ENCODE measurements at places on chromosomes 1 and 21.

- DNase-seq: peak; percentile 68
These were observed 1.9 kb downstream of the TAGLN2 start for GRCh38 chr1:159923203-159924024.

DNA sequence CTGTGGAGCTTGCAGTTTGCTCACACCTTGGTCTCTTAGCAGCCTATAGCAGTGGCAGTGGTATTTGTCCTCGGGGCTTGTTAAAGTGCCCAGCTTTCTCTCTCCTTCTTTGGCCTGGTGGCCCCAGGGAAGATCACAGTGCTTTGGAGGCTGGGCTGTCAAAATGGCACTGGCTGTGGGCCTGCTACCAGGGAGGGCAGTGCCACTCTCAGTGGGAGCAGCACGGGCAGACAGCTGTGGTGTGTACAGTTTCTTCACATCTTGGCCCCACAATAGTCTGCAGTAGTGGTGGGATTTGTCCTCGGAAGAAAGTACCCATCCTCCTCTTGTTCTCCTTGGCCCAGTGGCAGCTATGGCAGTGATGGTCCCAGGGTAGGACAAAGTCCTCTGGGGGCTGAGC is 164.4 kb upstream of the GORAB start:
- DNase-seq: no peak

DNA sequence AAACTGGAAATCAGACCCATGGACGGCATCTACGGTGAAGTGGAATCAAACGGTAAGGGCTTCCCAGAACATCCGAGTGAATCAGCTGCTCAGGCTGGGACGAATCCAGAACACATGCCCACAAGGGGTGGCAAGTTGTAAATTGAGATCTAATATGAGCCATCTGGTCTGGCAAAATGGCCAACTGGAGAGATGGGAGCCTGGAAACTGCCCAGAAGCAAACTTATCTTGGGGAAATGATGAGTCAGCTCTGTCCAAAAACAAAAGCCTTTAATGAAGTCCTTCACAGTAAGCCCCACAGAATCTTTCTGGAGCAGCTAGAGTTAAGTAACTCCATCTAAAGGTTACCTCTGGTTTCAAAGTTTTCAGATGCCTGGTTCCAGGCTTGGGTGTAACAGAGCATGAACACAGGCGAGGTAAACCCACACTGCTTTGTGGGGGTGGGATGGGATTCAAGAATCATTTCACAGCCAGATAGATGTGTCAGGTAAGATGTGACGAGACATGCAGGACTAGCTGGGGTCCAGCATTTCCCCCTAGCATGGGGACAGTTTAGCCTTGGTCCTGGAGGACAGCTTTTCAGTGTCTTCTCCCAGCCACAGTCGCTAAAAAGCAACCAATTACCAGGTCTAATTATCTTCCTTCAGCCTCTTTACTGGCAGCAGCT is 10.5 kb upstream of the SRP9 start:
- peak; percentile 83 for DNase-seq

DNA sequence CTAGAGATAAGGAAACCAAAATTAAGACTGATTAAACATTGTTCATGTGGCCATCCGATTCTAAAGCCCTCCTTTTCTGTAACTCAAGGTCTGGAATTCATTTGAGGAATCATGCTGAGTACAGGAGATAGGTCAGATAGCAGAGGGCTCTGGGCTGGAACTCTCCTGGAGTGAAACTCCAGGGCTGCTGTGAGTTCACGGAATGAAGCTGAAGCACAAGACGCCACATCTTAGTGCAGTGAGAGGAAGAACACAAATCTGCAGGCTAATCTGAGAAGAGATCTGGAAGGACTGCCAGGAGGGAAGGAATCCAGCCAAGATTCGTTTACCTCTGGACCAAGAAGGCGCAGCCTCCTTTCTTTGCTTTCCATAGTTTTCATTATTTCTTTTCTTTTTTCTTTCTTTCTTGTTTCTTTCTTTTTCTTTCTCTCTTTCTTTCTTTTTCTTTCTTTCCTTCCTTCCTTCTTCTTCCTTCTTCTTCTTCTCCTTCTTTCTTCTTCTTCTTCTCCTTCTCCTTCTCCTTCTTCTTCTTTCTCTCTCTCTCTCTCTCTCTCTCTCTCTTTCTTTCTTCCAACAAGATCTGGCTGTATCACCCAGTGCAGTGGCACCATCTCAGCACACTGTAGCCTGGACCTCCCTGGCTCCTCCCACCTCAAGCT is 74.8 kb upstream of the ATP1B1 start:
- DNase-seq: no peak

- DNase-seq: no peak
These were observed 5.5 kb downstream of the SCNN1D start for GRCh38 chr1:1285611-1286311.

DNA sequence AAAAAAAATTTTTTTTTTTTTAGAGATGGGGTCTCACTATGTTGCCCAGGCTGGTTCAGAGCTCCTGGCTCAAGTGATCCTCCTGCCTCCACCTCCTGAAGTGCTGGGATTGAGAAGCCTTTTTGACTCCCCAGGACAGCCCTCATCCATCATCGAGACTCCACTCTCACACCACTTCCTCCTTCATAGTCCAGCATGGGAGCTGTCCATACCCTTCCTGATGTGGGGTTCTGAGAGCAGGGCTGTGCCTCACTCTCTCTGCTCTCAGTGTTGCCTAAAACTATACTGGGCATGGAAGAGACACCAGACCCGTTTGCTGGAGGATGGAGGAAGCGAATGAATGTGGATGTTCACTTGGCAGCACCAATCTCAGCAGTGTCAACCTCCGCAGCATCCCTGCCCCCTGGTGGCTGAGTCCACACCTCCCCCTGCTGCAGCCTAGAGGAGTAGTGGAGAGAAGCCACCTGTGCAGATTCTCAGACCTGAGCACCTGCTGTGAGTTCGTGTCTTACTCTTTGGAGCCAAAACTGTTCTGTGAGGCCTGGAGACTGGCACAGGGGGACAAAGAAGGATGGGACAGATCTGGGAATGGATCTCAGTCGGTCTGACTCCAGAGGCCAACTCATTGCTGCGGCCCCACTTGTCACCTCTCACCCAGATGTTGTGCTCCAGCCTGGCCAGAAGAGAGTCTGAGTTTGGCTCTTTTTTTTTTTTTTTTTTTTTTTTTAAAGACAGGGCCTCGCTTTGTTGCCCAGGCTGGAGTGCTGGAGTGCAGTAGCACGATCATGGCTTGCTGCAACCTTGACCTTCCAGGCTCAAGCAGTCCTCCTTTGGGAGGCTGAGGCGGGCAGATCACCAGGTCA is 17.7 kb downstream of the TINAGL1 start:
- no peak for DNase-seq
